ENCODE measurements at places on chromosomes 5 and 9.

DNA sequence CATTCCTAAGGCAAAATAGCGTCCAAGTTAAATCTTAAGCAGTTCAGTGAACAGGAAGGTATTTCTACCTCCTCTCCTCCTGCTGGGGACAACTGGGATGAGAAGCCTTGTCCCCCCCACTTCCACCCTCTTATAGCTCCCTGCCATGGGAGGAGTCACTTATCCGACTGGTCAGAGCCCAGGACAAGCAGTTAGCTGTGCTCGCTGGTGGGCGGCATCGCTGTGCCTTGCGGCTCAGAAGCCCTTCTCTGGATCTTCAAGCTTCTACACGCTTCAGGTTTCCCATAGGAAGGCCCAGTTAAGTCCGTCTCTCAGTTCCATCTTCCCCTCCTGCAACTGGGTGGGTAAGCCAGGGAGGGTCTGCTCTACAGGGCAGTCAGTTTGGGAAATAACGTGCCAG is 77.2 kb downstream of the PAX5 start:
- no peak for DNase-seq

GRCh38 chr9:127209948-127210640 is 54.5 kb upstream of the GARNL3 start:
- no peak for DNase-seq

DNA sequence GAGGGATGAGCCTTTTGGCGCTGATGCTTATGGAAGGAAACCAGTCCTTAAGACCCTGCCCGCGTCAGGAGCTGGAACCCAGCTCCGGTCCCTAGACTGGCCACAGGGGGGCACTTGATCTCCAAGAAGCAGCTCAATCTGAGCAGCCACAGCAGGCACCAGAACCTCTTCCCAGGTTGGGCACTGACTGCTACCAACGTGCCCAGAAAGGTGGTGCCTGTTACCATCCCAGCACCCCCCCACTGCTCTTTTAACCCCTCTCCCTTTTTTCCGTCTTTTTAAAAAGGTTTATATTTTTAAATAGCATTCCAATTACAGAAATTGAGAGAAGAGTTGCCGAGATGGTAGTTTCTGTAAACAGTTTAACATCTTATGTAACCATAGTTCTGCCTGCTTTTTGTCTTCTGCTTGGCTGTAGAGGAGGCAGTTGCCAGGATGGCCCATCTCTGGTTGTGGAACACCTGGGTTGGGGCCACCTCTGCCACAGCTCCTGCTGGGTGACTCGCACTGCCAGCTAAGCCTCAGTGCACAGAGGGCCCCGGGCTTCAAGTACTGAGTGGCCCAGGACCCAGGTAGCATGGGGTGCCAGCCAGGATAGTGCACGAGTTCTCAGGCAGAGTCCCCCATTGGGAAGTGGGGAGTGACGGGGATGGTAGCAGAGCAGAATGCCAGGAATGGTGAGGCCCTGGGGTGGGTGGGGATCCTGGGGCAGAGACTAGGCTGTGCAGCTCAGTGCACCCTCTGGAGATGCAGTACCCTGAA is 62.8 kb downstream of the PFDN1 start:
- no peak for DNase-seq

- no peak for DNase-seq
These were observed 7.7 kb upstream of the PHYKPL start for GRCh38 chr5:178240341-178240741.

DNA sequence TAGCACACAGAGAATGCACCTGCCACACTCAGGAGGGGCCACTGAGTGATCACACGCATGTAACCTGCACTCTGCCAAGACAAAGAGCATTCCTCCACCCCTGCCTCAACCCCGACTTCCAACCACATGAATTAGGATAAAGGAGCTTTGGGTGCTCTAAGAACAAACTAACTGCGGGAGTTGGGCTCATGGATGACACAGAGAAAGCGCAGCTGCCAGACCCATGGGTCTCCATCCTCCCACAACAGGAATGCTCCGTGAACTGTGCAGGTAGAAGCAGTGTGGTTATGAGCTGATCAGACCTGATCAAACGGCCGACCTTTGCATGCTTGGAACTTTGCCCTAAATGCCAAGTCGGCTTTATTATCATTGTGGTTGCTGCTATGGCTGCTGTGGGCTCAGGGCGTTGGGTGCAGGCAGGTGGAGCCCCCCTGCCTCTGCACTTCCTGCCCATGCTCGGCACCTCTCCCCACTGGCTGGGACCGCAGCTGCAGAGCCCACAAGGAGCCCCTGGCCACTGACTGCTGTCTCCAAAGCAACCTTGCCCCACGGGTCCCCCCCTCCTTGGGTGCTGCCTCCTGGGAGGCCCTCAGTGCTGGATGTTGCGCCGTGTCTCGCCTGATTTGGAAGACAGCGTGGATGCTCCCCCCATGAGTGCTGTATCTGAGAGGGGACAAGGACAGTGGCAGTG is 2.6 kb upstream of the SLC6A3 start:
- DNase-seq = no peak

DNA sequence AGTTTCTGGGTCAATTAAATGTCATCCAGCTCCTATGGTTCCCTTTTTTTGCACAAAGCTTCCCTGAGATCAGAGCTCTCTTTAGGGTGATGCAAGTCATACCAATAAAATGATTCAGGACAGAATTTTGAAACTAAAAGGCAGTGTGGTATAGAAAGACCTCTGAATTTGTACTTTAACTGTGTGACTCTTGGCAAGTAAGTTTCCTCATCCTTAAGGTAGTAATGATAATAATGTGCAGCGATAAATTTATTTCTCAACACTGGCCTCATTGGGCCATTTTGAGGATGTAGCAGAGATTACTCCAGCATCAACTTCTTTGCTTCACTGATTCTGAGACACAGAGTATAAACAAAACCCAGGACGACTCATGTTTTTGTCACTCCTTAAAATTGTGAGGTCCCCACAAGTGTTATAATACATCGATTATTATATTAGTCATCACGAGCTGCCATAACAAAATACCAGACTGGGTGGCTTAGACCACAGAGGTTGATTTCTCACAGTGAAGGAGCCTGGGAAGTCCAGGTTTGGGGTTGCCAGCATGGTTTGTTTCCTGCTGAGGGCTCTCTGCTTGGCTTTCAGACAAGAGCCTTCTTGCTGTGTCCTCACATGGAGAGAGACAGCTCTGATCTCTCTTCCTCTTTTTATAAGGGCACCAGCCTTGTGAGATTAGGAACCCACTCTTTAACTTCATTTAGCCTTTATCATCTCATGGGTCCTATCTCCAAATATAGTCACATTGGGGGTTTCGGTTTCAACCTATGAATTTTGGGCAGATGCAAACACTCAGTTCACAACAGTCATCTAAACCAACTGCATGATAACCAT is 293.0 kb downstream of the ZNF608 start:
- no peak for DNase-seq

- DNase-seq = no peak
These were observed 158.6 kb downstream of the OSTF1 start for GRCh38 chr9:75246949-75247348.

DNA sequence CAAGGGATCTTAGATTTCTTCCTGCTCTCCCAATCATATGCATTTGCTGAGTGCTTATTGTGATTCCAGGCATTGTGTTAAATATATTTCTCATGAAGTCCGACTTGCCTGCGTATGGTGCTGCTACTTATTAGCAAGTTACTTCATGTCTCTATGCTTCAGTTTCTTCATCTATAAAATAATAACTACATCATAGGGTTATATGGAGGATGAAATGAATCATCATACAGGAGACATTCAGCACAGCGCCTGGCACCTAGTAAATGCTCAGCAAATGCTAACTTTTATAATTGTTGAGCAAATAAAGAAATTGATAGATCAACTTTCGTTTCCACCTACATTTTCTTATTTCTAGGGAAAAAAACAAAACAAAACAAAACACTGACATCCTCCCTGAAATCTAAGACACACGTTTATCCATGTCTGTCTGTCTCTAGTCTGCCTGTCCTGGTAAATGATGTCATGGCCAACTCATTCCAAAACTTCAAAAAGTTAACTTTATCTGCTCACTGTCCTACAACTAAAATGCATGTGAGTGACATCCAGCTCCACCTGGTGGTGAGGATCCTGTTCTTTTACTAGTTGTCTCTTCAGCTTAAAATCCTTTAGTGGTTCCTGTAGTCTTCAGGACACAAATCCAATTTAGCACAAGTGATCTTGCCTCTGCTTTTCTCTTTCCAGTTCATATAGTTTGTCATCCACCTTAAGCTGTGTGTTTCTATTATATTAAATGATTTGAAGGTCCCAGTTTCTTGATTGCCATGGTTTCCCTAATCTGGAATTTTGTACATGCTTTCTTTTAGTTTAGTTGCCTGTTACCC is 27.7 kb downstream of the PPP3R2 start:
- DNase-seq = peak; percentile 21

- no peak for DNase-seq
These were observed 342.1 kb downstream of the PRR16 start for GRCh38 chr5:120806202-120806601.

DNA sequence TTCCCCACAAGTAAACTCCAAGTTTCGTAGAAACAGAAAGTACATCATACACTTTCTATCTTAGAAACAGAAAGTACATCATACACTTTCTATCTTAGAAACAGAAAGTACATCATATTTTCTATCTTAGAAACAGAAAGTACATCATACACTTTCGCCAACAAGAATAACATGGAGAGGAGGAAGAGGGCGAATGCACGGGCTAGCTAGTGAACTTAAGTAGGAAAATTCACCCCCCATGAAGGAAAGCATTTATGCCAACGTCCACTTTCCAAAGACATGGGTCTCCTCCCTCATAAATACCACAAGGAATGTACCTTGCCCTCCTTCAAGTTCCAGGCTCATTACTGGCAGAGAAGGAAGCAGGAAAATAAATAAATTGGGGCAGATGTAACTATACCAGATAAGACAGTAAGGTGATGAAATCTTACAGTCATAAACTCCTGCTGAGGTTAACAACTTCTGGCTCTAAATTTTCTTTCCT is 64.7 kb downstream of the FRMD3 start:
- no peak for DNase-seq

GRCh38 chr9:69054989-69055388 is 19.4 kb downstream of the FXN start:
- no peak for DNase-seq

DNA sequence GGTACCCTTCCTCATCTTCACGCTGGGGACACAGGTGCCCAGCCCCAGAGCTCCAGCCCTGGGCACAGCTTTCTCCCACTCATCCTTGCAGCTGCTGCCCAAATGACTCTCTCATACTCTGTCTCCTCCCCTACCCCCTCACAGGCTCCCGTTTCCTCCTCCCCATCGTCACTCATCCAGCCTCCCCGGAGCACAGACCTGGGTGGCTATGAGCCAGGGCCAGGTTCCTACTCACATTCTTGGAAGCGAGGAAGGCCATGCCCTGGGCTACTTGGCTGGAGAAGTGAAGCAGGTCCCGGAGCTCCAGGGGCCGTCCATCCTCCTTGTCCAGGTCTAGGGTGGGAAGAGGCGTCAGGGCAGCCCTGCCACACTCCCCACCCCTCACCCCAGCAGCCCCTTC is 29.3 kb downstream of the CSF1R start:
- no peak for DNase-seq

GRCh38 chr5:73267766-73268435 is 94.9 kb downstream of the TMEM174 start:
- DNase-seq = no peak

- DNase-seq = no peak
These were observed 93.9 kb downstream of the GRIA1 start for GRCh38 chr5:153584126-153584959.

DNA sequence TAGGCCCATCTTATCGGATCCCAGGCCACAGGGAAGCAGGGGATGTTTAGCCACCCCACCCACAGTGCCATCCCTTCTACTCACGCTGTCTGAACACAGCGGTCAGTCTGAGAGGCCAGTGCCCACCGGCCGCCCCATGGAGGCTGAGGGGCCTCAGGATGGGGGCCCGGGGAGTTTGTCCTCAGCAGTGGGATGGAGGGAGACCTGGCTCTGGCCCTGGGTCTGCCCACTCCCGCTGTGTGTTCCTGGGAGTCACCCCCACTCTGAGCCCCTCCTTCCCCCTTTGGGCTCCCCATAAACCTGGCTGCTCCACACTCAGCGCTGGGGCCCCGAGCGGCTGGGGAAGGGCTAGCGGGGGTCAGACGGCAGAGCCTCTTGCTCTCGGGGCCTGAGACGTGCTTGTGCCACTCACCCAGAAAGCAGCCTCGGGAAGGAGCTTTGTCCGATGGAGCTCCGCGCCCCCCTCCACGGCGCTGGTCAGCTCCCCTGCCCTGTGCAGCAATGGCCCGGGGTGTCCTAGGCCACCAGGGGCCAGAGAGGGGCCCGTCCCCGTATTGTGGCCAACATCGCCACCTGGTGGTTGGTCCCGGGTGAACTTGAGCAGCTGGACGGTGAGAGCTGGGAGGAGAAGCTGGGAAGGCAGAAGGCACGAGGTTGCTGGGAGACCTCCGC is 10.9 kb upstream of the LAMC3 start:
- no peak for DNase-seq

GRCh38 chr5:172364773-172365172 is 81.2 kb upstream of the UBTD2 start:
- no peak for DNase-seq

GRCh38 chr5:160649304-160649703 is 202.7 kb downstream of the ATP10B start:
- peak; percentile 27 for DNase-seq

- DNase-seq = no peak
These were observed 80.1 kb downstream of the ITGA1 start for GRCh38 chr5:52867809-52868208.

DNA sequence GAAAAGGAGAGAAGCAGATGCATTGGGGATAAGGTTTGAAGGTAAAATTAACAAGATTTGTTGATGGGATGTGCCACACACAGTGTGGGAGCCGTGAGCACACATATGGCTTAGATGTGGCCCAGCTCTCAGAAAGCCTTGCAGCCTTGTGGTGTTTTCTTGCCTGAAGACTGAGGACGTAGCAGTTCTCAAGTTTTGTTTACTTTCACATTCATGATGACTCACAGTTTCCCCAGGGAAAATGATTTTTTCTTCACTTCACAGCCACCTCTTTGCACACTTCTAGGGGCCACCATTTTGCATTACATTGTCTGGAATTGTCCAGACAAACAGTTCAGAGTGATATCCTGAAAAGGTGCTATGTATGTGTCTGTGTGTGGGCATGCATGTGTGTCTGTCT is 126.2 kb downstream of the BASP1 start:
- DNase-seq = no peak

DNA sequence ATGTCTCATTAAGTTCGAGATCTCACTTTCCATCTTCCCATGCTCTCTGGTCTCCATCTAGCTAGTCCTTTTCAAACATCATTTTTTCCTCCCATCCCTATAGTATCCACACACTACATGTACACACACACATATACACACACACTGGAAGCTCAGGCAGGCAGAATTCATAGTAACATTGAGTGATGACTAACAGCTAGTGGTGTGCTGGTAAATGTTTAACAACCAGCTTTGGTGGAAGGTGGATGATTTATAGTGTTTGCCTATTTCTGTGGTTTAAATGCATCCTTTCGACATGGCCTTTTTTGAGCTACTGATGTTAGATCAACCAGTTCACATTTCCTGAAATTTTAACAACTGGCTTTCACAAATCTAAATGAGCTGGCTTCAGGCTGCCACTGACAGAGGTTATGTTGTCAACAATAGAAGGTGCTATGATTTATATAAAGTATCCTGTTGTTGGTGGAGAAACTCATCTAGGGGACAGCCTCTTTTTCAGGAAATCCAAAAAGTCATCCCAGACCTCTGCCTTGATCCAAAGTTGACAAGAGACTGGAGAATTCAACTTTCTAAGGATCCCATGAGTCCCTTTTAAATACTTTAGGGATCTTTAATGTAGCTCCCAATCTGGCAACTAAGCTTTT is 117.8 kb downstream of the CCDC192 start:
- DNase-seq = no peak

Measured in T-helper 1 cell (primary cell).